ENCODE measurements at places on chromosomes 13 and 19. TPM values are rescaled to one million over a fixed set of nuclear protein-coding genes. Genes with fewer than 3 reads are reported as not detected.
A peak's percentile ranks its signal among the peaks of the same experiment; 100 is the strongest.

GRCh38 chr19:14450168-14450874 is 17.2 kb downstream of the PKN1 start:
- no peaks in the 10 kb centered on the region for H3K4me1 ChIP-seq
- no peak for DNase-seq
- no peak overlapping the region for H3K27ac ChIP-seq
- no peak overlapping the region for H3K4me3 ChIP-seq

- H3K27ac ChIP-seq: no peak overlapping the region
- H3K4me1 ChIP-seq: peaks cover 9% of the 10 kb centered on the region
- peaks cover 13% of the 10 kb centered on the region for H3K36me3 ChIP-seq
These were observed 7.7 kb downstream of the PPP1R12C start for GRCh38 chr19:55109527-55110291.

GRCh38 chr13:77016251-77016812 is 10.6 kb downstream of the FBXL3 start:
- H3K4me3 ChIP-seq: no peak overlapping the region
- H3K27me3 ChIP-seq: no peaks in the 10 kb centered on the region
- H3K36me3 ChIP-seq: peaks cover 7% of the 10 kb centered on the region
- DNase-seq: no peak
- no peaks in the 10 kb centered on the region for H3K4me1 ChIP-seq

- no peak overlapping the region for H3K4me3 ChIP-seq
- DNase-seq: peak; percentile 34
- no peak overlapping the region for H3K27ac ChIP-seq
- peaks cover 31% of the 10 kb centered on the region for H3K27me3 ChIP-seq
- H3K4me1 ChIP-seq: peaks cover 3% of the 10 kb centered on the region
- H3K36me3 ChIP-seq: no peaks in the 10 kb centered on the region
These were observed 4.2 kb upstream of the CCNA1 start for GRCh38 chr13:36428086-36428485.

DNA sequence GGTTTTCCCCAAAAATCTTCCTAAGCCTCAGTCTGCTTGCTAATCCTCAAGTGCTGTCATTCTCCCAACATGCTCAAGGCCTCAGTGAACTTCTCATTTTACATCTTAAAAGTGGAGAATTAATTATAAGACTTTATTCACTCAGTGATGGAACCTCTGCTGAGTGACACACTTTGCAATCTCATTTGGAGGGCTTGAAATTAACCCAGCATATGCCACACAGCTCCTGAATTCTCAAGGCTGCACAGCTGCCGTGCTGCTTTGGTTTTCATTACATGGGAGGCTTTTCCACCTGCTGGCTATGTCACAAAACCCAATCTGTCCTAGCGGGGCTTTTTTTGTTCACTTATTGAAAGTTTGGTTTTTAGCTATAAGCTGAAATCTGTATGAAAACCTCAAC is 28.3 kb upstream of the SERPINE3 start:
- H3K27ac ChIP-seq: no peak overlapping the region
- no peaks in the 10 kb centered on the region for H3K4me1 ChIP-seq
- DNase-seq: no peak

Gene SIGLEC7
- total RNA-seq: not detected

DNA sequence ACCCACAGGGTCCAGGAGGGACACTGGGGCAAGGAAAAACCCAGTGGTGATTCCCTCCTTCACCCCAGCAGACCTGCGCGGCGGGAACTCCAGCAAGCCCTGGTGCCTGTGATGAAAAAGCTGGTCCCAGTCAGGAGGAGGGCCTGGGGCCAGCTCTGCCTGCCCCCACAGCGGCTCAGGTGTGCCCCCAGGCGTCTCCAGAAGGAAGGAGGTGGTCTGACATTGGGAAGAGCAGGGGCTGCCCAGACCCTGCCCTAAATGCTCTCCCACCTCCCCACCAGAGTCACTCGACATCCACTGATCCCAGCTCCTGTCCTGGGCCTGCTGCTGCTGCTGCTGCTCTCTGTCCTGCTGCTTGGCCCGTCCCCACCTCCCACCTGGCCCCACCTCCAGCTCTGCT is 6.2 kb downstream of the PTH2 start:
- H3K27me3 ChIP-seq: peaks cover 46% of the 10 kb centered on the region
- H3K4me3 ChIP-seq: no peak overlapping the region
- no peaks in the 10 kb centered on the region for H3K36me3 ChIP-seq
- no peak overlapping the region for H3K27ac ChIP-seq

DNA sequence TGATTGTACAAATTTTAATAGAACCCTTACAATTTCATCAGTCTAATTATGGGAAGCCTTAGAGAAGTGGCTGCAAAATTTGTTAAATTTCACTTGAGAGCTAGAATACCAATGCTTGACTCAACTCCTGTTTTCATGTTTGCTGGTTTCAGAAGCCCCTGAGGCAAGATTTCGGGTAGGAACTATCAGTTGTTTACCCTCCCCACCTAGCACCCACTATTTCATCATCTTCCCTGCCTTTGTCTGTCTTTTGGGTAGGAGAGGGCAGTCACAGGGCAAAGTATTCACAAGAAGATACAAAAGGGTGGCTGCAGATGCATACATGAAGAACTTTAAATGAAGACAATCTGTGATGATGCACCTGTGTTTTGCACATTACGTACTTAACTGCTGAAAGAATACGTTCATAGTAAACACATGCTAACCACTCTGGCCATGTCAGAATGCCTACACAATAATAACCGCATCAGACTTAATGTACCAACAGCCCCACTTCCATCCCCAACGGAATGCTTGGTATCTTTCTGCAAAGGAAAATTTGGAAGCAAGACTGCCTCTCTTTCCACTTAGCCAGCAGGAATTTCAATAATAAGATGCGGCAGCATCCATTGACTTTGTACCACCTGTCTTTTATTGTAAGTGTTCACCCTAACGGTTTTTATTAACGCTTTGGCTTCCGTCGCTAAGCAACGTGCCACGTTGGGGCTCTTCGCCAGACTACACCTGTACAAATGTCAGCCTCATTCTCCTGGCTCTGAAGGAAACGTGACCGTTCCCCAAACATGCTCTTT is 30.4 kb downstream of the TPT1 start:
- DNase-seq: no peak
- peaks cover 2% of the 10 kb centered on the region for H3K4me1 ChIP-seq
- H3K27ac ChIP-seq: no peak overlapping the region
- no peak overlapping the region for H3K4me3 ChIP-seq

DNA sequence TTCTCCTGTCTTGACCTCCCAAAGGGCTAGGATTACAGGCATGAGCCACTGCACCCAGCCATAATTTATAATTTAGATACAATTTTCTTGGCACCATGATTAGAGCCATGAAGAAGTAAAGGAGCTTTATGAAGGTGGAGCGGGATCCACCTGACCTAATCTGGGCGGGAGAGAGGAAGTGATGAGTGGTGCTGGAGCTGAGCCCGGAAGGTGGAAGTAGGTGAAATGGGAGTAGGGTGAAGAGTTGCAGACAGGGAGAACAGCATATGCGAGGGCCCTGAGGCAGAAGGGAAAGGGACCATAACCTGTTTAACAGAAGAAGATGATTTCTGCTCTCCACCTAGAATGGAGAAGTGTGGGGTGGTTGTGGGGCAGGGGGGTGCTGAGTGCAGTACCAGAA is 4.2 kb downstream of the BLOC1S3 start:
- H3K4me3 ChIP-seq: no peak overlapping the region
- H3K4me1 ChIP-seq: peaks cover 3% of the 10 kb centered on the region
- H3K27me3 ChIP-seq: no peaks in the 10 kb centered on the region
- no peaks in the 10 kb centered on the region for H3K36me3 ChIP-seq
- no peak for DNase-seq

Gene COL4A2
- 123 TPM for total RNA-seq

- no peaks in the 10 kb centered on the region for H3K27me3 ChIP-seq
- no peak overlapping the region for H3K4me3 ChIP-seq
- H3K4me1 ChIP-seq: no peaks in the 10 kb centered on the region
- H3K36me3 ChIP-seq: no peaks in the 10 kb centered on the region
- no peak overlapping the region for H3K27ac ChIP-seq
These were observed 299.2 kb upstream of the DACH1 start for GRCh38 chr13:72166102-72166650.

- H3K36me3 ChIP-seq: no peaks in the 10 kb centered on the region
- H3K4me3 ChIP-seq: no peak overlapping the region
- no peak for DNase-seq
- H3K27ac ChIP-seq: peak overlapping the region; percentile 52
These were observed 5.8 kb downstream of the ARHGAP35 start for GRCh38 chr19:46866407-46867136.

Gene ZNF211
- total RNA-seq: 11.6 TPM

Gene LAIR1
- not detected for total RNA-seq

DNA sequence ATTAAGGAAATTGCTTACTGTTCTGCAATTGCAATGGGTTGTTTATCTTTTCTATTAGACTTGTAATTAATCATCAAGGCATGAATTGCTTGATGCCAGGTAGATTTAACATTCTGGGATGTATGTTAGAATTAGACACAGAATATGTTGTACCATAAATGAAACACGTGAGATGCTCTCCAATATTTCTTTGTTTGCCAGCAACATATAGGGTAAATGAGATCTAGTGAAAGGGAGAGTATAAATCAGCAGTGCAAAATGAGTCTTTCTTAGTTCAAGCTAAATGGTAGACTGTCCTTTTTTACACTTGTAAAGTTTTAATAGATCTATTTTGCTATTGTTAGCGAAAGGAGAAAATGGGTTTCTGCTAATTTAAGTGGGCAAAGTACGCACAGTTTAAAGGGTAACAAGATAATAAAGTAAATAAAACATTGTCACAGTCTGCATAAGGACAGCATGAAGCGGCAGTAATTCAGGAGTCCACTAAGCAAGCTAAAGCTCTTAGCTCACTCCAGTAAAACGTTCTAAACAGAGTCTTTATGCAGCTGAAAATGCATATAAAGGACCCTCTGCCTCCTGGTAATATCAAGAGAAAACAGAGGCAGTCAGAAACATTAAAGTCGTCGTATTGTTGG is 1137.1 kb downstream of the OLFM4 start:
- no peak overlapping the region for H3K27ac ChIP-seq
- no peaks in the 10 kb centered on the region for H3K36me3 ChIP-seq
- H3K4me3 ChIP-seq: no peak overlapping the region
- no peaks in the 10 kb centered on the region for H3K27me3 ChIP-seq
- no peaks in the 10 kb centered on the region for H3K4me1 ChIP-seq
- DNase-seq: no peak

GRCh38 chr13:62563251-62563650 is 1147.6 kb upstream of the PCDH20 start:
- no peaks in the 10 kb centered on the region for H3K36me3 ChIP-seq
- H3K27ac ChIP-seq: no peak overlapping the region
- peak; percentile 1 for DNase-seq
- no peak overlapping the region for H3K4me3 ChIP-seq
- no peaks in the 10 kb centered on the region for H3K27me3 ChIP-seq

DNA sequence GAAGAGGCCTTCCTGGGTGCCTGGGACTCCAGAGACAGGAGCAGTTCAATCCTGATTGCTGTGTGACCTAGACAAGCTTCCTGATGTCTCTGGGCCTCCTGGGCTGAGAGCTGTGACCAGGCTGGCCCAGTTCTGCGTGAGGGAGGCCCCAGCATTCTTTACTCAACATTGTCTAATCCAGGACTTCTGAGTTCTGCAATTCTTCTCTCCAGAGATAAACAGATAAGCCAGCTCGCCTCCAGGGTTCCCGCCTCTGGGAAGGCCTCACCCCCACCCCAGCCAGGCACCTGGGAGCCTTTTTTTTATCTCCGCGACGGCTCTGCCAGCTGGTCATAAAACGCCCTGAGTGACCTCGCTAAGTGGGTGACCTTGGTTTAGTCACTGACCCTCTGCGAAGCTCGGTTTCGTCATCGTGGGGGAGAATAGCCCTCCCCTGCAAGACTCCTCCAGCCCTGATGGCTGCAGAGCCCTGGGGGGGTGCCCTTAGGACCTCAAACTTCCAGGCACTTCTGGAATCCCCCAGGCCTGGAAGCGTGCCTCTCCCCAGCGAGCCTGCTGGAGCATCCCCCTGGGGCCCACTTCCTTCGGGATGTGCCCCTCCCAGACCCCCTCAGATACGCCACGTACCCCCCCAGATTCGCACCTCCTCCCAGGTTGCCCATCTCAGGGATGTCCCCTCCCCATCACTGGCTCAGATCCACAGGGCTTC is 1.9 kb downstream of the SULT2B1 start:
- H3K36me3 ChIP-seq: no peaks in the 10 kb centered on the region
- no peaks in the 10 kb centered on the region for H3K27me3 ChIP-seq
- no peak overlapping the region for H3K27ac ChIP-seq
- DNase-seq: peak; percentile 77

DNA sequence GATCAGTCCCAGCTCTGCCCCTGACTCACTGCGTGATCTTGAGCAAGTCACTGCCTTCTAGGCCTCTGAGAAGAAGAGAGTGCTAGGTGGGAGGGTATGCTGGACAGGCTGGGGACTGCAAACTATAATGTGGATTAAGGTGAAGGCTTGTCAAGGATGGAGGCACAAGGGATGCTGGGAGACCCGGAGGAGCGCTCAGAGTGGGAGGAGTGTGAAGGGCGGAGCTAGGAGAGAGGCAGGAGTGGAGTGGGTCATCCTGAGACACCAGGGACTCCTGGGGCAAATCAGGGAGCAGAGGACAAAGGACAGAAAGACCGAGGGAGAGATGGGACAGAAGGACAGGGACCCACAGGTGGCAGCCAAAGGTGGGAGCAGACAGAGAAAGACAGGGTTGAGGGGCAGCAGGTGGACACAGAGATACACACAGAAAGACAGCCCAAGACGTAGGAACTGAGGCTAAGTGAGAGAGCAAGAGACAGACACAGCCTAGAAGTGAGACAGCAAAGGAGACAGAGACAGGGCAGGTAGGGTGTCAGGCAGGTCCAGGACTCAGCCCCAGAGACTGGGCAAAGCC is 2.6 kb downstream of the GRIK5 start:
- H3K4me1 ChIP-seq: no peaks in the 10 kb centered on the region
- H3K4me3 ChIP-seq: no peak overlapping the region
- H3K27me3 ChIP-seq: peaks cover 31% of the 10 kb centered on the region
- H3K36me3 ChIP-seq: no peaks in the 10 kb centered on the region
- no peak for DNase-seq

GRCh38 chr19:53193535-53194222 is 521 bp upstream of the ZNF665 start:
- H3K27me3 ChIP-seq: no peaks in the 10 kb centered on the region
- no peak for DNase-seq
- peaks cover 3% of the 10 kb centered on the region for H3K36me3 ChIP-seq
- no peak overlapping the region for H3K27ac ChIP-seq
- peak overlapping the region; percentile 26 for H3K4me3 ChIP-seq

- H3K36me3 ChIP-seq: no peaks in the 10 kb centered on the region
- DNase-seq: no peak
- H3K27me3 ChIP-seq: no peaks in the 10 kb centered on the region
- H3K4me1 ChIP-seq: peaks cover 8% of the 10 kb centered on the region
These were observed 3.5 kb upstream of the ZNF787 start for GRCh38 chr19:56124578-56124977.

Measured in fibroblast of lung (primary cell).